Stimulated activated CD8-positive, alpha-beta memory T cell treated with anti-CD3 and anti-CD28 coated beads, Interleukin-2, amount 100 ng/mL, for 48 hours (primary cell): ENCODE measurements at places on chromosomes 3 and 15.

DNA sequence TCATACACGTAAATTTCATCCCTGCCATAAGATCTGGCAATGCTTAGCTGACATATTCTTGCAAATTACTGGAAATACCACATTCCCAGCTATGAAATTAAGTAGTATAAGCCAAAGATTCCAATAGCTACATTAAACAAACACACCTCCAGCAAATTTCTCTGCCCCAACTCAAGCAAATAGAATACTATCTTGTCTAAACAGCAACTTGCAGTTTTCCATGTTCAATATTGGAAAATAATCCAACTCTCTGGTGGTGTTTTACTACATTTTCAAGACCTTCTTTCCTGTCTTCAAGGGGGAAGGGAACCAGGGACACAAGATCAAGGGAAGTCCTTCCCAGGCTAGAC is 268.7 kb downstream of the TBL1XR1 start:
- DNase-seq, result no peak

GRCh38 chr15:28956491-28956890 is 70.7 kb downstream of the APBA2 start:
- DNase-seq, result no peak

- no peak for DNase-seq
Observed at GRCh38 chr3:171187706-171188290, 161.3 kb upstream of the SLC2A2 start.

GRCh38 chr3:40719660-40720287 is 195.0 kb downstream of the ZNF621 start:
- no peak for DNase-seq

GRCh38 chr3:89079944-89080343 is 27.5 kb upstream of the EPHA3 start:
- DNase-seq, result no peak
